ENCODE measurements at places on chromosomes 4 and X. TPM values are rescaled to one million over a fixed set of nuclear protein-coding genes. Genes with fewer than 3 reads are reported as not detected.

The CLGN gene
- 11.8 TPM for total RNA-seq

The SPP1 gene
- 0.26 TPM for total RNA-seq

The RP2 gene
- 20.6 TPM for total RNA-seq

The ATP11C gene
- 56.0 TPM for total RNA-seq

GRCh38 chrX:70433848-70434351 is 10.7 kb upstream of the DLG3 start:
- DNase-seq: peak; percentile 34

DNA sequence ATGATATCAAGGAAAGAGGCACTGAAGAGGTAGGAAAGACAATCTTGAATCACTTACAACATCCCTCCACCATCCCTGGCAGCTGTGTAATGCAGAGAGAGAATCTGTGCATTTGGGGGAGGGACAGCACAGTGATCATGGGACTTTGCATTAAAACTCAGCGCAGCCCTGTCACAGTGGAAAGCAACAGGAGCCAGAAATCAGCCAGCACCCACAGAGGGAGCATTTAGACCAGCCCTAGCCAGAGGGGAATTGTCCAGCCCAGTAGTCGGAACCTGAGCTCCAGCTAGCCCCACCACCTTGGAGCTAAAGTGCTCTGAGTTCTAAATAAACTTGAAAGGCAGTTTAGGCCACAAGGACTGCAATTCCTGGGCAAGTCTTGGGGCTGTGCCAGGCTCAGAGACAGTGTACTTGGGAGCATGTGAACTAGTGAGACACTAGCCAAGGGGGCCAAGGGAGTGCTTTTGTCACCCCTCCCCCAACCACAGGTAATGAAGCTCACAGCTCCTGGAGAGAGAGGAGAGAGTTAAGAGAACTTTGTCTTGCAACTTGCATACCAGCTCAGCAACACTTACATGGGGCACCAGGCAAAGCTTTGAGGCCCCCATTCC is 83.9 kb upstream of the FAM241A start:
- no peak for DNase-seq

- DNase-seq: no peak
Measured at GRCh38 chr4:57055886-57056285, 54.3 kb downstream of the IGFBP7 start.

GRCh38 chrX:13001961-13002671 is 27.2 kb downstream of the TMSB4X start:
- DNase-seq: peak; percentile 32

- DNase-seq: no peak
Measured at GRCh38 chrX:9659571-9660195, 106.0 kb downstream of the GPR143 start.

DNA sequence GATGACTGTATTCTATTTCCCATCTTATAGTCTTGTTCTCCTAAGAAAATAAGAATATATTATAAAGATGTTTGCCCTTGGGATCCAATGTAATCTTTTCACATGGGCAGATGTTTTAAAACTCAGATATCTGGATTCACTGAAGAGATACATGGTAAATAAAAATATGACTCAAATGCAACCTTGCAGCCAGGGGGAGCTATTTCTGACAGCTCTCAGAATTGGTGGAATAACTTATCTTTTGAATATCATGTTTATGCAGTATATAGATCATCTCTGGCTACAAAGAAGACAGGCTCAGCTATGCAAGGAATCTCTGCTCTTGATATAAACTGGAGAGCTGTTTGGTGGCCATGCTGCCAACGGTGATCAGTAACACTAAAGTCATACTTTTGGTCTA is 274.7 kb downstream of the GLUD2 start:
- DNase-seq: no peak

- DNase-seq: peak; percentile 92
Measured at GRCh38 chr4:25817059-25817681, 45.6 kb downstream of the SEL1L3 start.

DNA sequence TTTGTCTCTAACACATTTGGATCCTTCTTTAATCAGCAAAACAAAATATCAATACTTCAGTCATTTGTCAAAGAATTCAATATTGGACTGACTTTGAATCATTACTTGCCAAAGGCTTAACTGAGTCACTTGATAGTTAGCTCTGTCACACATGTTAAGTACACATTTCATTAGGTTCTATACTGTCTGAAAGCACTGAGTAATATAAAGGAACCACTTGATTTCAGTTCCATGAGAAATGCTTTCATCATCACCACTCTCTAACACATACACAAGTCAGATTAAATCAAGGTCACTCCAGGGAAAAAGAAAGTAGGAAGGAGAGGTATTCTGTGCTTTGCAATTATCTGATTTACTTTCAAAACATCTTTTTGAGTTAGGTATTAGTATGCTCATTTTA is 1233.1 kb downstream of the C4orf33 start:
- DNase-seq: no peak

- DNase-seq: peak; percentile 38
Measured at GRCh38 chrX:13357925-13358324, 38.1 kb upstream of the ATXN3L start.

DNA sequence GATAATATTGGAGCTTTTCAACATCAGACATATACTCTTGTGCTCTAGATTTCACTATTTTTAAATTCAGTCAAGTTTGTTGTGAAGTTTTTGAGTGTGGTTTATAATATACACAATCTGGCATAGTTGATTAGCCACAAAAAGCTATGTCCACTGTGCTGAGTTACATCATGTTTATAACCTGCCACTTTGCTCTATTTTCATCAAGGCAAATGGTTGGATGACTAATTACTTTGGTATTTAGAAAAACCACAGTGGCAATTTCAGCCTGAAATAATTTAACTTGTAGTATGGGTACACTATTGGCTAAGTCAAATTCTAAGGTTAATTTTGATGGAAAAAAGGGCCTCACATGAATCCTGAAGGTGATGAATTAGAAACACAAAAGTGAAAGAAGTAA is 262.6 kb downstream of the C4orf33 start:
- peak; percentile 92 for DNase-seq

- DNase-seq: no peak
Measured at GRCh38 chr4:46930891-46931290, 21.8 kb upstream of the COX7B2 start.

- DNase-seq: no peak
Measured at GRCh38 chr4:104416725-104417356, 77.9 kb downstream of the CXXC4 start.

DNA sequence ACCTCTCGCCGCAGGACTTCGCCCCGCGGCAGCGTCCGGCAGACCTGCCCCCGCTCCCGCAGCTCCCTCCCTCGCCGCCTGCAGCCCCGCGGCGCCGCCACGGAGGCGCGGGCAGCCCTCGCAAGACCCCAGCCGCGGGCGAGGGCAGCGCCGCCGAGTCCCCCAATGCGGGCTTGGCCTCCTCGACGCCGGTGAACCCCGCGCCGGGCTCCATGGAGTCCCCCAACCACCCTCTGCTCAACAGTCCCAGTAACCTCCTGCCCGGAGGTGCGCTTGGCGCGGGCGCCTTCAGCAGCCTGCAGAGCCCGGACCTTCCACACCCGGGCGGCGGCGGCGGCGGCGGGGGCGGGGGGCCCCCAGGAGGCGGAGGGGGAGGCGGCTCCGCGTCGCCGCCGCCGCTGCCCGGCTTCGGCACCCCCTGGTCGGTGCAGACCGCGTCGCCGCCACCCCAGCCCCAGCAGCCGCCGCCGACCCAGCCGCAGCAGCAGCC is 1.2 kb downstream of the CPEB2 start:
- DNase-seq: no peak

DNA sequence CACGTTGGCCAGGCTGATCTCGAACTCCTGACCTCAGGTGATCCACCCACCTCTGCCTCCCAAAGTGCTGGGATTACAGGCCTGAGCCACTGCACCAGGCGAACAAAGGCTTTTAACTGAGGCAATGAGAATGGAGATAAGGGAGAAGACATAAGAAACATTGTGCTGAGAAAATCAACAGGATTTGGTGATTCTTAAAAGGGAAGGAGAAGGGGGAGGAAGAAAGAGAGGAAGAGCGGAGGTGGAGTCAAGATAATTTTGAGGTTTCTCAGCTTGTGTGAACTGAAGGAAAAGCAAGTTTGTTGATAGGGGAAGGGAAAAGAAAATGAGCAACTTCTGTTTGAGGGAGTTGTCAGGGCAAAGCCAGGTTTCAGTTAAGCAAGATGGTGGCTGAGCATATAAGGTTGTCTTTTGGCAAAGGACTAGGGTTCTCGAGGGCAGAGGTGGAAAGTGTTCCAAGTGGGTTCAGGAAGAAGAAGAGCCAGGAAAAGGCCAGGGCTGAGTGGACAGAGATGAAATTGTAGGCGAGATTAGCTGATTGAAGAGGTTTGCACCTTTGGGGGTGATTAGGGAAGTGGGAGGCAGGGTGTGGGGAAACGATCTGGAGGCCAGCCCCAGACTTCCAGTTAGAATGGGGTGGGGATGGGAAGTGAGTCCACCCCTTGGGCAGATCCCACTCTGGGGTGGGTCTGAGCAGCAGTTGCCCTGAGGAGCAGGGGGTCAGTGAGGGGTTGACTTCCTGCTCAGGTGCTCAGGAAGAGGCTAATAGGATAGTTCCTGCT is 7.8 kb downstream of the DOCK11 start:
- DNase-seq: no peak

GRCh38 chr4:41232406-41232805 is 18.1 kb upstream of the APBB2 start:
- DNase-seq: no peak

DNA sequence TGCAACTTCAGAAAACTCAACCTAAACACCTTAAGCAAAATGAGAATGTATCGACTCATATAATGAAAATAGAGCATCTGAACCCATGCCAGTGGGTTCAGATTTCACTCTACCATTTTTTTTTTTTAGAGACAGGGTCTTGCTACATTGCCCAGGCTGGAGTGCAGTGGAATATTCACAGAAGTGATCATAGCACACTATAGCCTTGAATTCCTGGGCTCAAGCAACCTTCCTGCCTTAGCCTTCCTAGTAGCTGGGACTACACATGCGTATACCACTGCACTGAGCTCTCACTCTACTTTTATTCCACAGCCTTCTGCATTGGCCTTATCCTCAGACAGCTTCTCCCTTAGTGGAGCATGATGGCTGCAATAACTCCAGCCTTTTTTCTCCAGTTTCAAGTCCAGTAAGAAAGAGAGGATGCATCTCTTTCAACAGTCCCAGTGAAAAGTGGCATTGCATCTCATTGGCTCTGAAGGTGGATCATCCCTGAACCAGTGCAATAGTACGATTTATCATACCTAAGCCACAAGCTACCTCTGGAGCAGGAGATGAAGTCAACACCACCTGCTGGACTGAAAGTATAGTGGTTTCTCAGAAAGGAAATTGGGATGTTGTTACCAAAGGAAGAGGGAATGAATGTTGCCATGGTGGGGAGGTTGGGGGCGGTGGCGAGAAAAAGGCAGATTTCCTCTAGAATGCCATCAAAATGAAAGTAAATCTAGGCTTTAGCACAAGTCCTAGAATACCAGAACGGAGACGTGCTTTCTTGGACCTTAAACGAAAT is 2.0 kb upstream of the SOD3 start:
- no peak for DNase-seq

GRCh38 chrX:39645178-39645895 is 452.4 kb downstream of the BCOR start:
- peak; percentile 83 for DNase-seq

DNA sequence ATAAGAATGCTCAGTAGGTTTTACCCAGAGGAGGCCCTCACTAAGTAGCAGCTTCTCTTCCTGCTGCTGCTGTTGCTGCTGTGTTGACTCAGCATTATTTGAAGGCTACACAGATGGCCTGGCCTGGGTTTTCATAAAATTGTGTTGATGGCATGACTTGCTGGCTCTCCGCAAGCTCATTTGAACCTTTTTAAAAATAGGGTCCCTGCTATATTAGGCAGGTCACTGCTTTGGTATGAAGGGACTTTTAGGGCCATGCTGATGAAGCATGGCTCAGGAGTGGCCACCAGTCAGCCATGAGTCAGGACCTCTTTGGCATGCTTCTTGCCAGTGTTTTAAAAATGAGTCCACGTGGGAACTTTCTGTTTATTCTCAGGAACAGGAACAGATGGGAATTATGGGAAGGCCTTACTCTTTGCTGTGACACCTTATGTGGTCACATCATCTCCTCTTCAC is 128.7 kb downstream of the MID1IP1 start:
- DNase-seq: peak; percentile 63

DNA sequence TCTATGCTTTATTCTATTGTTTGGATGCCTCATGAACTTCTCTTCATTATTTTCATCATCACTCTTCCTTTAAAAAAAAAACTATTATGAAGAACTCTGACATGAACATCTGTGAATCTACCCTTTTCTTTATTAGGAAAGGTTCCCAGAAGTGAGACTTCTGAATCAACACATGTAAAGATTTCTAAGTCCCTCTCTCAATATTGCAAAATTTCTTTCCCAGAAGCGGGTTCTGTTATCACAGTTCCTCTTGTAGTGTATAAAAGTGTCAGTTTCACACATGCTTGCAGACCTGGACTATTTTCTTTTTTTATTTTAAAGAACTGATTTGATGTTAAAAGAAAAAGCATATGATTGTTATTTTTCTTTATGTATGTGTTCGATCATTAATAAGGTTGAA is 330.8 kb upstream of the KLF3 start:
- DNase-seq: no peak

- DNase-seq: no peak
Measured at GRCh38 chr4:4364486-4365208, 22.3 kb upstream of the NSG1 start.

GRCh38 chr4:87973283-87974169 is 2.0 kb upstream of the SPP1 start:
- DNase-seq: peak; percentile 95

- peak; percentile 43 for DNase-seq
Measured at GRCh38 chr4:9997886-9998285, 23.4 kb downstream of the SLC2A9 start.

- no peak for DNase-seq
Measured at GRCh38 chr4:164718827-164719226, 35.1 kb upstream of the SMIM31 start.

- no peak for DNase-seq
Measured at GRCh38 chrX:103831342-103831802, 685 bp downstream of the RAB9B start.

GRCh38 chr4:138680256-138680655 is 335.3 kb upstream of the NOCT start:
- peak; percentile 30 for DNase-seq

DNA sequence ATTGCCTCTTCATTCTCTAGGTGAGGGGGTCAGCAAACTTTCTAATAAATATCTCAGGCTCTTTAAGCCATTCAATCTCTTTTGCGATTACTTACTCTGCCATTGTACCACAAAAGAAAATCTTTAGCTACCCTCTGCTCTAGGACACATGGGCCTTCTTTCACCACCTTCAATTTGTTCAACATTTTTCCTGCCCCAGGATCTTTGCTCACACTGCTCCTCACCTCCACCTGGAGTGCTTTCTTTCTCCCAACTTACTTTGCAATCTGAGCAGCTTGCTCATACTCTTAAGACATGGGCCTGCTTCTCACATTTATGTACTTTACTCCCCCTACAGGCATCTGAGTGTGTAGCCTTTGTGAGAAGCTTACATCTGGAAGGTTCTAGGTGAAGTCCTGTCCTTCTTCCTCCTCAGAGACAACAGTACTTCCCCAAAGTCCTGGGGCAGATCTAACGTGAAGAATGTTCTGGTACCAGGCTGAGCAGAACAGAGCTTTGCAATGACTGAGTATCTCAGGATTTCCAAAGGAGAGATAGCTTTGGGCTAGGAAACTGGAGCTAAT is 55.0 kb upstream of the PRDM5 start:
- peak; percentile 74 for DNase-seq

Data from fibroblast of lung (primary cell).